Stimulated activated CD4-positive, alpha-beta T cell treated with anti-CD3 and anti-CD28 coated beads, Interleukin-1b, Interleukin-23, amount 100 ng/mL, for 1 hour (primary cell): ENCODE measurements at places on chromosomes 7 and 10.

- no peak for DNase-seq
These were observed 408.7 kb downstream of the PHTF2 start for GRCh38 chr7:78207269-78207668.

DNA sequence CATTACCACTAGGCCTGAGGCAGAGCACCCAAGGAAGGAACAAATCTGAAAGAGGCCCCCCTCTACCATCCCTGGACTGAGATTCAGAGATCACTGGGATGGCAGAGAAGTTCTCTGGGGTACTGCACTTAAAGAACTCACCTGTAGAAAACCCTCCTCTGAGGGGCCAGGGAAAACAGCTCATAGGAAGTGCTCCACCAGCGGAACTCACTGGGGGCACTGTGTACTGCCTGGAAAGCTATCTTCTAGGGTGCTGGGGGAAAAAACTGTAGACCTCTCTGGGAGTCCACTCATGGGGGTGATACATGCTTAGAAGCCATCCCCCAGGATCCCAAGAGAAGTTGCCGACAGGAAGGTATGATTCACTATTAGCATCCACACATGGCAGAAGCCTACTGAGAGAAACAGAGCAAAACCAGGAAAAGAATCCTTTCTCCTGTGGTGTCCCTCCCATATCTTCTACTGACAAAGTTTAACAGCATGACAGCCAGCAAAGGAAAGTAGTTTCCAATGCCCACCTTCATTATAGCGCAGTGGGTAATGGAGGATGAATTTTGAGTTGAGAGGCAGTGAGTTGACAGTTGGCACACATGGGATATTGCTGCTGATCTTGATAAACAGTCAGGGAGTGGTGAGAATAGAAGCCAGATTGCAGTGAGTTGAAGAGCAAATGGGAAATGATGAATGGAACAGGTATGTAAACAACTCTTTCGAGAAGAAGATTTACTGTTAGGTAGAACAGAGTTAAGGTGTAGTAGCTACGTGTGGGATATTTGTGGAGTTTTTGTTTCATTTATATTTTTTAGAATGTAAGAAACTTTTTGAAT, 20.9 kb downstream of the ANKIB1 start:
- DNase-seq, result no peak

GRCh38 chr10:121899727-121900126, 28.1 kb downstream of the ATE1 start:
- DNase-seq, result no peak

DNA sequence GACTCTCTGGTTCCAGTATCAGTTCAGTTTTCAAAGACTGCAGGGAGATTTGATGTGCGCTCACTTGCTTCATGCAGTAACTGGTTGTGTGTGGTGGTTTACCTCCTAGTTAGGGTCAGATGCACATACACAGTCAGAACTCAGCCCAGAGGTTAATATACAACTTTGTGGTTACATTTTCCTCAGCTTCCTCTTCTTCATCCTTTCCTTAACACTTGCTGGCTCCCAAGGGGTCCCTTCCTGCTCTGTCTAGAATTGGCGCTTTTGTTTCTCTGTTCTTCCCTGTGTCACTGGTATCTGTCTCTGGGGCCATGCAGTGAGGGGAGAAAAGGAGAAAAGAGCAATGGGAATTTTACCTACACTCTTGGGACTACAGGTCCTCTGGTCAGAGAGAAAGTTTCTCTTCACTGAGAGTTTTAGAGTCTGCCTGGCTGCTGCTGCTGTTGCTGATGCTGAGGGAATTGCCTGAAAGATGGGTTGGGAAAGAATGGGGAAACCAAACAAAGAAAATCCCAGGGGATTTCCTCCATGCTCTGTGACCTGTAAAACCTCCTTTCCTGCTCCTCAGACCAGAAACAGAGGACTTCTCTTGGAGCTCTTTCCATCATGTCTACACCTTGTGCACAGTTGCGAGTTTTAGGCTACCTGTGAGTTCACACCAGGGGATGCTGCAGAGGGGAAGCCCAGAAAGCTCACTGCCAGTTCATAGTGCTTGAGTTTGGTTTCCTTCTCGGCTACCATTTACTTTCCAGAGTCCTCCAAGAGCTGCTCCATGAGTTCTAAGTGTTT, 74.6 kb downstream of the WDFY4 start:
- DNase-seq, result no peak

DNA sequence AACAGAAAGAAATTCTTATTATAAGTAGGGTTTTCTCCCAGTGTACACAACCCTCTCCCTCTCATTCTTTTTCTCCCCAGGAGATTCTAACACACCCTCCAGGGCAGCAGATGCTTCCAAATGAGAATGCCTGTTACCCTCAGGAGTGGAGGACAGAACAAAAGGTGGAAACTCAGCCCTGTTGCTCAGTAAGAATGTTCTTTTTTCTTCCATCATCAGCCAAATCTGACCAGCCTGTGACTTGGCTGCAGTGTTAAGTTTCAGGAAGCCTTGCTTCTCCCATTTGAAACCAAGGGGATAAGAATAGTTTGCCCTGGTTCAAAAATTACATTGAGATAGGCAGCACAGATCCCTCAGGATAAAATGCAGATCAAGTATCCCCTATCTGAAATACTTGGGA, 77.5 kb upstream of the EEPD1 start:
- DNase-seq, result no peak

DNA sequence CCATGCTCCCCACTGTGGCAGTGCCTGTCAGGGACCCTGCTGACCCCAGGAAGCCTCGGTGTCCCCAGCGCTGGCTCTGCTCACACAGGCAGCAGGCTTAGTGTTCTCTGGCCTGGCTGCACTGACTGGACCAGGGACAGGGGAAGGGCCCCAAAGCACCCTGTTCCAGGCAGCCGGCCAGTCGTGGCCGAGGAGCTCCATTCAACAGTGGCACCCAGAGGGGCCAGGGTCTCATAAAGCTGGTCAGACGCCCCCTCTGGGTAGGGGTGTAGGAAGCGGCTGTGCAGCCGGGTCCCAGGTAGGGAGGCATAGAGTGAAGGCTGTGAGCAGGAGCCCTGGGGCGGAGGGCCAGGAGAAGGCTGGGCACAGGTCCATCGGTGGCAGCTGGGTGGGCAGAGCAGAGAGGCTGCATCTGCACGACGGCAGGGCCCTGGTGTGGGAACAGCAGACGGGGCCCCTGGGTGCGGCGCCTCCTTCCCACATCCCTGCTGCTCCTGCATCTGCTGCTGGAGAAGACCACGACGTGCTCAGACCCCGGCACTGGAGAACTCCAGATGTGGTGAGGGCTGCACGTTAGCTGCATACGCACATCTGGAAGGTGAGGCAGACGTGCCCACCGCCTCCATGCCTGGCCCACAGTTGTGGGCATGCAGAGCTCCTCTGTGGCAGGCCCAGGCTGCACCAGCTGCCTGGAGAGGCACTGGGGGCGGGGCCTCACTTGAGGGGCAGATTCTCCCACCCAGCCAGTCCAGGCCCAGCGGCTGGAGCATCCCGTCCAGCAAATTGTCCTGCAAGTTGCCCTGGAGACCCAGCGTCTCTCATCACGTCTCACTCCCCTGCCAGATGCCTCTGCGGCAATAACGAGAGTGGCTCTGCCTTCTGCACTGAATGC, 25.1 kb downstream of the MNX1 start:
- DNase-seq, result no peak

DNA sequence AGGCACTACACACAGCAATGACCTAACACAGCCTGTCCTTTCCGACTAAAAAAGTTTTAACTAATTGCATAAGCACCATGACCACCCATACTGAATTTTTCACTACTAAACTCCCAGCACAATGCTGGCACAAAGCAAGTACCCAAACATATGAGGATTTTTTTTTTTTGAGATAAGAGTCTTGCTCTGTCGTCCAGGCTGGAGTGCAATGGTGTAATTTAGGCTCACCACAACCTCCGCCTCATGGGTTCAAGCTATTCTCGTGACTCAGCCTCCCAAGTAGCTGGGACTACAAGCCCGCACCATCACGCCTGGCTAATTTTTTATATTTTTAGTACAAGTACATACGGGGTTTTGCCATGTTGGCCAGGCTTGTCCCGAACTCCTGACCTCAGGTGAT, 5.1 kb downstream of the UBE2H start:
- DNase-seq, result no peak

- no peak for DNase-seq
These were observed 265.5 kb upstream of the POT1 start for GRCh38 chr7:125195156-125195555.

GRCh38 chr7:137081321-137082093, 213.1 kb downstream of the CHRM2 start:
- DNase-seq, result no peak

DNA sequence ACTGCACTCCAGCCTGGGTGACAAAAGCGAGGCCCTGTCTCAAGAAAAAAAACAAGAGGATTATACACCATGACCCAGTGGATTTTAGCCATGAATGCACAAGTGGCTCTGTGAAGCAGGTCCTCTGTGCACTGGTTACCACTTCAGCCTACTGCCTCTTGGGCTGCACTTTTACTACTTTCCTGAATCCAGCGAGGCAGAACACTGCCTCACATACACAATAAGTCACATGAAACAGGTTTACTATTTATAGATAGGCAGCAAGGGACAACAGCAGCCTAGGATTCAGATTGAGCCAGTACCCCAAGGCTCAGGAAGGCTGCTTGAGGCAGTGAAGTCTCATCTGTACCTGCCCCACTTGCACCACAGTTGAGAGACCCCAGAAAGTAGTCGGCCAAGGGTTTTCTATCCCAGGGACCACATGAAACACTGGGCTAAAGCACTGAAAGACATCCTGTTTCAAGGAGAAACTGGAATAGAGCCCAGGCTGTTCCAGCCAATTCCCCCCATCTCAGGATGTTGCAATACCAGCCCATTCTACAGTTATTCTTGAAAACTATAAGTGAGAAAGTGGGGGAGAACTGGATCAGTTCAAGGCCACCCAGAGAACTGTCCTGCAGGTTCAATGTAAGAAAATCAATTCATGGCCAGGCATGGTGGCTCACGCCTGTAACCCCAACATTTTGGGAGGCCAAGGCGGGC, 10.3 kb upstream of the OGDH start:
- DNase-seq, result no peak

- no peak for DNase-seq
These were observed 13.9 kb upstream of the DNAJC1 start for GRCh38 chr10:22017283-22018020.

DNA sequence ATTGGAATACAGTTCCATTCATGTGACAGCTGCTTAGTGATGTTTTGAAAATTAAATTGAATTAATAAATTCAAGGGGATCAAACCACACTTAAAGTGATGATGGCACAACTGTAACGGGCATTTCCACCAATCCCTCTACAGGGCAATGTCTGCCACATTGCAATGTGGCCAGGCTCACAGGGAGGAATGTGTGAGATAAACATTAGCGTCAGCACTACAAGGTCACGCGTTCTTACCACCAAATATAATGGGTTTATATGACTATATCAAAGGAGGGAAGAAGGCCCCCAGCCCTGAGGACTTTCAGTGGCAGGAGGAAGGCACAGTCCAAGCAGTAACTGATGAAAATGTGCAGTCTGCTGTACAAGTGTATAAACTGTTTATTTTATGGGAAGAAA, 31.1 kb upstream of the CELF2 start:
- DNase-seq, result no peak

DNA sequence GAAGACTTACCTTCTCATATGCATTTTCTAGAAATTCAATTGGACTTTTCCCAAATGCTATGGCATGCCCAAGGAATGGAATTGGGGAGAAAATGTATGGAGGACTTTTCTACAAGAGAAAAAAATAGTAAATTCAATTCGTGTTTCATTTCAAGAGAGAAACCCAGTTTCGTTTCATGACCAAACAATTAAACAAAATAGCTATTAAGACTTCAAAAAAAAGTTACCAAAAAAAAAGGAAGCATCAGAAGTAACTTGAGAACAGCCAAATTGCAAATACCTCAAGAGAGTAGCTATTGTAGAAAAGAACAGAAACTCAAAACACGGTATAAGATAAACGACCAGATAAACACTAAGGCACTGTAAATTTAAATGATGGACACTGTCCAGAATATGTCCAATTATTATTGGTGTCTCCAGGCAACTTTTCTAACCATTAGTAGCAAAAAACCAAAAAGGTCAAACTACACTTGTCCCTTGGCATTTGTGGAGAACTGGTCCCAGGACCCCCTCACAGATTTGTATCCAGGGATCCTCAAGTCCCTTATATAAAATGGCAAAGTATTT, 2.4 kb downstream of the CYP51A1 start:
- DNase-seq, result no peak

- no peak for DNase-seq
These were observed 411.1 kb upstream of the MBL2 start for GRCh38 chr10:53183733-53184132.

DNA sequence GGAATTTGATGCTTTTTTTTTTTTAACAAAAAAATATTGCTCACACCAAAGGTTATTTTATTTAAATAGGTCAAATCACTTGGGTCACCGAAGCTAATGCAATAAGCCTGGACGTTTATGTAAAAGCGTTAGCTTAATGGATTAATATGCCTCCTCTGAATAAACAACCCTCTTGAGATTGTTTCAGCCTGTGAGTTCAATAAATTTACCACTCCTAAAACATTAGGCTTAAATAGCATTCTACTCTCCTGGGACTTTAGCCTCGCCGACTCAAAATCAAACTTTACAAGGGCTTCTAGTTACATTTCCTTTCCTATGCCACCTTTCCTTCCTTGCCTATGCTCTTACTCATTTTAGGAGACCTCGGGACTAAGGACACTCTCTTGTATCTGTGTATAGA, 79.3 kb downstream of the DNAJB9 start:
- no peak for DNase-seq

DNA sequence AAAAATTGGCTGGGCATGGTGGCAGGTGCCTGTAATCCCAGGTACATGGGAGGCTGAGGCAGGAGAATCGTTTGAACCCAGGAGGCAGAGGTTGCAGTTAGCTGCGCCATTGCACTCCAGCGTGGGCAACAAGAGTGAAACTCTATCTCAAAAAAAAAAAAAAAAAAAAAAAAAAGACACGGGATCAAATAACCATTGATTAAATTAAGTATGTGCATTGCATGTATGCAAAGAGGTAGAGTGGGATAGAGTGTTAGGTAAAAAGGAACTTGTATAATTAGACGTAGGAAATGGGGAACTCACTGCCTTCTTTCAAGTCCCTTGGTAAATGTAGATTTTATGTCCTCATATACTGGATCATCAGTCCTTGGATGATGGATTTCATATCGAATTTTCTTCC, 13.1 kb downstream of the VCL start:
- DNase-seq, result no peak

GRCh38 chr7:13945670-13946069, 43.8 kb downstream of the ETV1 start:
- no peak for DNase-seq

DNA sequence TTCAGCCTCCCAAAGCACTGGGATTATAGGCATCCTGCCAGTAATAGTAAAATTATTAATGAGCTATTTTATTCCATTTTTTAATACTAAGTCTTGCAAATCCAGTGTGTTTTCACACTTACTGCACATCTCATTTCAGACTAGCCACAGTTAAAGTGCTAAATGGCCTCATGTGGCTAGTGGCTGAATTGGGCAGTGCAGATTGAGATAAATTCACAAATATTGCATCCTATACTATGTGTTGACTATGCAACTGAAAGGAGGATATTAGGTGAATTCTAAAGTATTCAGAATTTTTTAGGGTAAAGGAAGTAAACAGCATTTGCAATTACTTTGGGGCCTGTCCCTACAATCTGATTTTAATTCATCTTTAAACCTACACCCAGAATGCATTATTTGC, 10.2 kb downstream of the APBB1IP start:
- DNase-seq, result no peak

GRCh38 chr10:113053881-113054280, 103.8 kb downstream of the TCF7L2 start:
- DNase-seq, result no peak

- no peak for DNase-seq
These were observed 2.4 kb downstream of the NOLC1 start for GRCh38 chr10:102154466-102155116.
